ENCODE measurements at places on chromosomes 16 and 17. TPM values are rescaled to one million over a fixed set of nuclear protein-coding genes. Genes with fewer than 3 reads are reported as not detected.
A peak's percentile ranks its signal among the peaks of the same experiment; 100 is the strongest.

- H3K36me3 ChIP-seq = no peaks in the 10 kb centered on the region
- no peak overlapping the region for H3K4me3 ChIP-seq
- no peaks in the 10 kb centered on the region for H3K4me1 ChIP-seq
- H3K27ac ChIP-seq = no peak overlapping the region
- no peaks in the 10 kb centered on the region for H3K27me3 ChIP-seq
Observed at GRCh38 chr17:82076018-82076784, 10.6 kb upstream of the DUS1L start.

DNA sequence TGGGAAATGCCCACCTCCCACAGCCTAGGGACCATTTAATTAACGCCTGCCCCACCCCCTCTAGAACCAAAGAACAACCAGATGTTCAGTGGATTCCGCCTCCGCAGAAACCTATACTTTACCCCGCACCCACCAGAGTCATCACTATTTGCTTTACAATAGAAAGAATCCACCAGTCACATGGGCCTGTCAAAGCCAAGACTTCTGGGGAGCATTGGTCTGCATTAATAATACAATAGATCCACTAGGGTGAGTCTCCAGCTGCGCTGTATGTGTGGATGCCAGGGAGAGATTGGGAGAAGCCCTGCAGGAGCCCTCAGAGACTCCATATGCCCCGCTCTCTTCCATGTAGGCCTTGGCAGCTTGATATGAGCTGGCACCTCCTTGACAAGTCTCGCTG lies 31.3 kb downstream of the CLEC19A start:
- no peak for DNase-seq
- H3K27me3 ChIP-seq = no peaks in the 10 kb centered on the region
- H3K4me3 ChIP-seq = no peak overlapping the region
- H3K36me3 ChIP-seq = no peaks in the 10 kb centered on the region
- no peak overlapping the region for H3K27ac ChIP-seq

Gene LRRC46
- total RNA-seq = not detected

Gene PITPNM3
- 13.7 TPM for total RNA-seq

- H3K36me3 ChIP-seq = no peaks in the 10 kb centered on the region
- H3K27ac ChIP-seq = no peak overlapping the region
- no peak overlapping the region for H3K4me3 ChIP-seq
- DNase-seq = no peak
- peaks cover 35% of the 10 kb centered on the region for H3K27me3 ChIP-seq
Observed at GRCh38 chr17:38606646-38607611, 1.2 kb upstream of the SRCIN1 start.

GRCh38 chr16:24848065-24848464 lies 2.3 kb downstream of the SLC5A11 start:
- no peaks in the 10 kb centered on the region for H3K36me3 ChIP-seq
- H3K4me1 ChIP-seq = peaks cover 18% of the 10 kb centered on the region
- H3K4me3 ChIP-seq = no peak overlapping the region

DNA sequence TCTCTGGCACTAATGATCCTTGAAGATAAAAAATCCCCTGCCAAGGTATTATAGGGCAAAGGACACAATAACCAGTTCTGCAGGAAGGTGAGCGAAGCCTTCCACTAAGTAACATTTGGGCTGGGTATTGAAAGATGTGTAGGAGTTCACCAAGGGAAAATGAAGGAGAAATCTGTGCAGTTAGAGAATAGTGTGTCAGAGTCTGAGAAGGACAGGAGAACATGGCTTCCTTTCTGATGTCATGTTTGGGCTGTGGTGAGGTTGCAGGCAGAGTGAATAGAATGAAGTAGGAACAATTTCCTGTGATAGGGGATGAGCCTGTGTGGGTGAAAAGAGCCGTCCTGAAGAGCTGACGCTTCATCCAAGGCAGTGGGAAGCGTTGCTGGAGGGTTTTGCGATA lies 24.1 kb upstream of the CIITA start:
- no peaks in the 10 kb centered on the region for H3K4me1 ChIP-seq
- 0 out of 2 replicates have a peak, but pooled peaks cover 6% of the 10 kb centered on the region for H3K27me3 ChIP-seq
- no peaks in the 10 kb centered on the region for H3K36me3 ChIP-seq
- no peak overlapping the region for H3K4me3 ChIP-seq
- no peak for DNase-seq

- H3K4me1 ChIP-seq = peaks cover 16% of the 10 kb centered on the region
- no peak overlapping the region for H3K4me3 ChIP-seq
- no peaks in the 10 kb centered on the region for H3K27me3 ChIP-seq
- no peak overlapping the region for H3K27ac ChIP-seq
- DNase-seq = no peak
- no peaks in the 10 kb centered on the region for H3K36me3 ChIP-seq
Observed at GRCh38 chr17:83152227-83152744, 72.9 kb downstream of the METRNL start.

Gene SRCAP
- 9.1 TPM for total RNA-seq

- peak within 1 kb of the TSS; percentile 96 for H3K4me3 ChIP-seq
- no peaks in the 10 kb centered on the region for H3K27me3 ChIP-seq
- H3K36me3 ChIP-seq = peaks cover 17% of the 10 kb centered on the region
- peaks cover 32% of the 10 kb centered on the region for H3K4me1 ChIP-seq
Observed at GRCh38 chr17:77140878-77141767, at the start of gene SEC14L1. SEC14L1 (plus strand) TSS chr17:77140969; CDS start chr17:77143597, 2,628 bp downstream.

Gene SLC16A6
- total RNA-seq = 0.32 TPM

Gene TPSD1
- total RNA-seq = not detected

Gene MGAT5B
- 0.11 TPM for total RNA-seq

Gene RAB34
- total RNA-seq = 307 TPM

- no peaks in the 10 kb centered on the region for H3K27me3 ChIP-seq
- H3K27ac ChIP-seq = peak overlapping the region; percentile 47
- no peaks in the 10 kb centered on the region for H3K36me3 ChIP-seq
- no peak overlapping the region for H3K4me3 ChIP-seq
Observed at GRCh38 chr16:81405702-81406113, 38.9 kb upstream of the CMIP start.

DNA sequence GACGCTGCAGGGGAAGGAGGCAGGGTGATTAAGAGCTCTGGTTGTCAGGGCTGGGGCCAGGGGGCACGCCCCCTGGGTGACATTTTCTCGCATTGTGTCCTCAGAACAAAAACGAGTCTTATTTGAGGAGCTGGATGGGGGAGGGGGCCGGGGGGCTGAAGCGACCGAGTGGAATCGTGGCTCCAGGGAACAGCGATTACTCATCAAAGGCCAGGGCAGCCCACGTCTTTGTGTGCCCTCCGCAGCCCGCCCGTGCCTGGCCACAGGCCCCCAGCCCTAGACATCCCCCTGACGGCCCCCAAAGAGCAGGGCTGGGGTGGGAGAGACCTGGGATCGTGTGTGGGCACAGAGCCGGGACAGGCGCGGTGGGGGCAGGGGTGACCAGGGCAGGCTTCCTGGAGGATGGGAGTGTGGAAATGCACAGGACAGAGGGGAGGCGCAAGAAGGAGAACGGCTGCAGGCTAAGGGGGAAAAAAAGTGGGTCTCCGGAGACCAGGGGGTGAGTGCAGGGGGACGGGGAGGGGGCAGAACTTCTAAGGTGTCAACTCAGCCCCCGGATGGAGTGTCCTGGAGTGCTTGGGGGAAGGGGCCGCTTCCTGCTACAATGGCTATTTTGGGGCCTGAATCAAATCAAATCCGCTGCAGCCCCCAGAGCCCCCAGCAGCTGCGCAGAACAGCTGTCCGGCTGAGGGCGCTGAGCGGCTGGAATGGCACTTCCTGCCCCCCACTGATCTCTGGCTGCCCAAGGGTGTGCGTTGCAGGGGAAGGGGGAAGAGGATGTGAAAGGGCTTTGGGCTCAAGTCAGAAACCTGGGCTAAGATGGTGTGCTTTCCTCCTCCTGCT lies 24.0 kb upstream of the PHB1 start:
- peaks cover 4% of the 10 kb centered on the region for H3K4me1 ChIP-seq
- H3K36me3 ChIP-seq = no peaks in the 10 kb centered on the region
- no peak overlapping the region for H3K4me3 ChIP-seq
- no peak for DNase-seq
- H3K27me3 ChIP-seq = peaks cover 38% of the 10 kb centered on the region

DNA sequence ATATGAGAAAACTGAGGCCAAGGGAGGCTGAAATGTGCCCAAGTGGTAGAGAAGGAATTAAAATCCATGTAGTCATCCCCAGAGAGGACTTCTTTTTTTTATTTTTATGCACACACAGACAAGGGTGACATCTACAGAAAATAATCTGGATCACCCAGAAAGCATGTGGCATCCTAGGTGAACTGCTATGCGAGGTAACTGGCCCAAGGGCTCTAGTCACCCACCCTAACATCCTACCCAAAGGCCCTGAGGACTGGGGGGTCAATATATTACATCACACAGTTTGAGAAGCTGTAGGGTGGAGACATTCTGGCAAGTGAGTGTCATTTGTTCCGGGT lies 23.3 kb downstream of the TEX14 start:
- H3K4me1 ChIP-seq = no peaks in the 10 kb centered on the region
- no peaks in the 10 kb centered on the region for H3K36me3 ChIP-seq
- DNase-seq = no peak
- no peaks in the 10 kb centered on the region for H3K27me3 ChIP-seq

- H3K36me3 ChIP-seq = no peaks in the 10 kb centered on the region
- H3K27ac ChIP-seq = no peak overlapping the region
- DNase-seq = no peak
- no peaks in the 10 kb centered on the region for H3K4me1 ChIP-seq
- H3K27me3 ChIP-seq = peaks cover 18% of the 10 kb centered on the region
- no peak overlapping the region for H3K4me3 ChIP-seq
Observed at GRCh38 chr16:10883004-10883403, 6.0 kb downstream of the CIITA start.

- no peak overlapping the region for H3K4me3 ChIP-seq
- H3K36me3 ChIP-seq = no peaks in the 10 kb centered on the region
- no peak for DNase-seq
Observed at GRCh38 chr17:33121756-33122155, 130.1 kb downstream of the SPACA3 start.

Gene PHOSPHO1
- not detected for total RNA-seq

GRCh38 chr16:27401768-27402568 lies at the start of gene IL21R:
IL21R (plus strand) TSS chr16:27402174; CDS start chr16:27430072, 27,898 bp downstream.
- peaks cover 17% of the 10 kb centered on the region for H3K4me1 ChIP-seq
- no peaks in the 10 kb centered on the region for H3K27me3 ChIP-seq
- H3K4me3 ChIP-seq = peak within 1 kb of the TSS; percentile 45
- no peaks in the 10 kb centered on the region for H3K36me3 ChIP-seq

Gene KIF2B
- total RNA-seq = not detected

DNA sequence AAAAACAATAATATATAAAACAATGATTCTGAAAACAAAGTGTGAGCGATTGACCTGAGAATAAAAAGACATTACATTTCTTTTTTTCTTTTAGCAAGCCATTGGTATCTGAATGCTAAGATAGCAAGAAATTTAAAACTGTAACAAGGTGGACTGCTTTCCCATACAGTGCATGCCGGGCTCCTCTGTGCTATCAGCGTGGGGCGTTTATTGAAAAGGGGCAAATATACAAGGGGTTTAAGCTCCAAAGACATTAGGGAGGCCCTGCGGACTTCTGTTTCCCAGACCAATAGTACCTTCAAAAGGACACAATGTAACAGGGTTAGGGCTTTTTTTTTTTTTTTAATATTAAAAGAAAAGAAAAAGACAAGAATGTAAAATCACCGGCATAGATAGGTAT lies 261.3 kb downstream of the ZFHX3 start:
- H3K4me1 ChIP-seq = peaks cover 17% of the 10 kb centered on the region
- H3K27me3 ChIP-seq = no peaks in the 10 kb centered on the region
- peak overlapping the region; percentile 69 for H3K27ac ChIP-seq
- no peaks in the 10 kb centered on the region for H3K36me3 ChIP-seq

DNA sequence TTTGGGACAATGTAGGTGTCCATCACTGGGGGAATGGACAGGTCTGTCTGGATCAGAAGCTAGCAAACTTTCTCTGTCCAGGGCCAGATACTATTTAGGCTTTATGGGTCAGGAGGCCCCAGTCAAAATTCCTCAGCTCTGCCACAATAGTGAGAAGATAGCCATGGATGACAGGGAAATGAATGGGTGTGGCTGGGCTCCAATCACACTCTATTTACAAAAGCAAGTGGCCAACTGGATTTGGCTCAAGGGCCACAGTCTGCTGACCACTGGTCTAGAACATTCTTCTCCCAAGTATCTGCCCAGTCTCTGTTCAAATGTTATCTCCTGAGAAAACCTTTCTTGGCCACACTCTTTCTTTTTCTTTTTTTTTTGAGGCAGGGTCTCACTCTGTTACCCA lies 339.9 kb downstream of the SOX9 start:
- H3K4me3 ChIP-seq = no peak overlapping the region
- H3K27me3 ChIP-seq = no peaks in the 10 kb centered on the region
- no peak for DNase-seq
- H3K4me1 ChIP-seq = peaks cover 24% of the 10 kb centered on the region
- H3K27ac ChIP-seq = no peak overlapping the region
- H3K36me3 ChIP-seq = no peaks in the 10 kb centered on the region

GRCh38 chr16:4313563-4314531 lies 2.0 kb upstream of the GLIS2 start:
- H3K4me1 ChIP-seq = peaks cover 17% of the 10 kb centered on the region
- H3K4me3 ChIP-seq = no peak overlapping the region
- H3K36me3 ChIP-seq = no peaks in the 10 kb centered on the region
- no peak overlapping the region for H3K27ac ChIP-seq
- peak; percentile 52 for DNase-seq

GRCh38 chr16:30557707-30557956 lies 542 bp downstream of the ZNF764 start:
- peak; percentile 58 for DNase-seq
- peak overlapping the region; percentile 86 for H3K27ac ChIP-seq
- H3K4me1 ChIP-seq = no peaks in the 10 kb centered on the region
- peak overlapping the region; percentile 93 for H3K4me3 ChIP-seq
- no peaks in the 10 kb centered on the region for H3K36me3 ChIP-seq

Gene RAPGEFL1
- 0.51 TPM for total RNA-seq

- peaks cover 20% of the 10 kb centered on the region for H3K4me1 ChIP-seq
- peak; percentile 55 for DNase-seq
- no peaks in the 10 kb centered on the region for H3K27me3 ChIP-seq
- peaks cover 5% of the 10 kb centered on the region for H3K36me3 ChIP-seq
Observed at GRCh38 chr17:38741921-38742410, 6.2 kb downstream of the PCGF2 start.

DNA sequence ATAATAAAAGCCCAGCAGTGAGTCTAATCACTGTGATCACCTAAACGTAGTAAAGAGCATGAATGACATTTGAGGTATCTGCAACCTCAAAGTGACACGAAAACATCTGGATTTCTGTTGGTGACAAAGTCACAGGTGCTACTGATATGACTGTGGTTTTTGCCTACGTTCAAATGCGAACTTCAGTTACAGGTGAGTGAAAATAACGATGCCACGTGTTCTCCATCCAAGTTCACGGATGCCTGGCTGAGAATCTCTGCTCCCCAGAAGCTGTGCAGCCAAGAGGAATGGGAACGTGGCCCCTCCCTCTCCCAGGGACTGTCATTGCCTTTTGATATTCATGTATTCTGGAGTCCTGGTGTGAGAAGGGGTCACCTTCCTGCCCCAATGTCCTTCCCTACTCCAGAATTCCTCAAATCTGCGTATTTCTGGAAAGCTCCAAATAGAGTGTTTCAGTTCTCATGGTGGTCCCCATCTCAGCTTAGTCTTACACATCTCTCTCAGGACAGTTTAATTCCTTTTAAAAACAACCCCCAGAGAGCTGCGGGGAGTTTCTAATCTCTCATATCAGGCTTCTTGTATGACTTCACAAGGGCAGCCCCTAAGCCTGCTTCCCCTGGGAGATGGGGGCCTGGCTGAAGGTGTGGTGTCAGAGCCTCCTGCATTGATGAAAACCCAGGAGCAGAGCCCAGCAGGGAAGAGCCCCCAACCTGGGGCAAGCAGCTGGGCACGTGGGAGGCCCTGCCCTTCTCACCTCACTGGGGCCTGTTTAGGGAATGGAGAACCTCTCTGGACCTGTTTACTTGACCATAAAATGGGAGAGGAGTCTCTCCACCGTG lies 25.8 kb downstream of the PIK3R5 start:
- H3K4me1 ChIP-seq = no peaks in the 10 kb centered on the region
- no peak overlapping the region for H3K27ac ChIP-seq
- H3K36me3 ChIP-seq = no peaks in the 10 kb centered on the region
- DNase-seq = no peak
- H3K27me3 ChIP-seq = 0 out of 2 replicates have a peak, but pooled peaks cover 22% of the 10 kb centered on the region

All from GM23248 (cell line).